ENCODE measurements at places on chromosomes 1 and 21.

GRCh38 chr1:109282497-109282951, 421 bp downstream of the PSRC1 start:
- no peak for DNase-seq

GRCh38 chr21:26844258-26845065, 747 bp downstream of the ADAMTS1 start:
- peak; percentile 32 for DNase-seq

- DNase-seq = no peak
Measured at GRCh38 chr1:155195201-155196102, 12.2 kb downstream of the THBS3 start.

DNA sequence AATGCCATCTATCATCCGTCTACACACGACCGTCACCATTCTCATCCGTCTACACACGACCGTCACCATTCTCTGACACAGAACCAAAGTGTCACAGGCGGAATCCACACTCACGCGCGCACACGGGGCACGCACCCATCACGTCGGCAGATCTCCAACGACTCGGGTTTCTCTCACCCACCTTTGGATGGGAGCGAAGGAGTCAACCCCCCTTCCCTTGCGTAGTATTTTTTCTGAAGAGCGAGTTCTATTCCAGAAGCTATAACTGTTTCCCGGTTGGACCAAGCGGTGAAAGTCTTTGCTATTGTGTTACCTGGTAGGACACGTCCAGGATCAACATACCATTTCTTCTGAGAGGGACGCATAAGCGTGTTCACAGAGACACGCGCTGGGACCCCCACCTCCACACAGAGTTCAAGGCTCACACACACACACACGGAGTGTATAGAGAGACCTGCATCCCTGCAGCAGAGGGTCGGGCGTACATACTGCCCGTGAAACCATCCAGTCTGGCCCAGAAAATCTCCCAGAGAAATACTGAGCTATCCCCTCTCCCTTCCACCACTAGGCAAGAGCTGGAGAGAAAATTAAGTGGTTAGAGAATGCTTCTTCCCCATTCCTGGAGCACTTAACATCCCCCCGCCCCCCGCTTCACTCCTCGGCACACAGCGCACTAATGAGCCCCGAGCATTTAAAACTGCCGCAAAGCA, 741 bp downstream of the DUSP10 start:
- DNase-seq = no peak

DNA sequence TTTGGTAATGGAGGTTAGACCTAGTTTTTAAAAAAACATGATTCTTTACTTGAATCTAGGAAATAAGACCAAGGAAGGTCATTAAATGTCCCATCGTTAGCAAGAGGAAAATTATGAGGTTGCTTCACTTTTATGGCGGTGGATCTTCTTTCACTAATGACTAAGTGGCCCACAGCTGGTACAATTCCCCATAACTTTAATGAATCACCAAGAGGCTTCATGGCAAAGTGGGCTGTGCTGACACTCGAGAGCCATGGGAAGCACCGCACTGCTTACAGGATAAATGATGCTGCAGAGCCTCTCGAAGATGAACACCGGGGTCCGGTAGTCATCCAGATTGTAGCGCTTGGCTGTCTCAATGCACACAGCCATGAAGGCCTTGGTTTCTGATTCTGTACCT, 108.8 kb downstream of the UBR4 start:
- no peak for DNase-seq

DNA sequence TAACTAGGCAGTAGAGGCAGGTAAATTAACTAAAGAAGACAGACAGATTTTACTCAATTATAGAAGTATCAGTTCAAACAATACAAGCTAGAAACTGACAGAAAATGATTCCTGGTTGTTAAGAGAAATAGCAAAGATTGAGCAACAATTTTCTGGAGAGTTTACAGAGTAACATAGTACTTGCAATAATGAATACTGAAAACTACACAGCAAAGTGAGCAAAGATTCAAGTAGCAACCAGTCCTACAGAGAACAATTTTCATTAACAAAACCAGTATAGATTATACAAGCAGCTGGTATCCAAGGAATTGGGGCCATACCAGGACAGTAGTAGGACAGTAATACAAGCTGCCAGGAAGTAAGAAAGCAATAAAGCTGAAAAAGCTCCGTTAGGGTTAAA, 37.6 kb downstream of the EYA3 start:
- DNase-seq = no peak

GRCh38 chr1:16138772-16139221, 17.1 kb downstream of the EPHA2 start:
- no peak for DNase-seq
